IMR-90 (cell line): ENCODE measurements at places on chromosomes 3 and 15. TPM values are rescaled to one million over a fixed set of nuclear protein-coding genes. Genes with fewer than 3 reads are reported as not detected.

DNA sequence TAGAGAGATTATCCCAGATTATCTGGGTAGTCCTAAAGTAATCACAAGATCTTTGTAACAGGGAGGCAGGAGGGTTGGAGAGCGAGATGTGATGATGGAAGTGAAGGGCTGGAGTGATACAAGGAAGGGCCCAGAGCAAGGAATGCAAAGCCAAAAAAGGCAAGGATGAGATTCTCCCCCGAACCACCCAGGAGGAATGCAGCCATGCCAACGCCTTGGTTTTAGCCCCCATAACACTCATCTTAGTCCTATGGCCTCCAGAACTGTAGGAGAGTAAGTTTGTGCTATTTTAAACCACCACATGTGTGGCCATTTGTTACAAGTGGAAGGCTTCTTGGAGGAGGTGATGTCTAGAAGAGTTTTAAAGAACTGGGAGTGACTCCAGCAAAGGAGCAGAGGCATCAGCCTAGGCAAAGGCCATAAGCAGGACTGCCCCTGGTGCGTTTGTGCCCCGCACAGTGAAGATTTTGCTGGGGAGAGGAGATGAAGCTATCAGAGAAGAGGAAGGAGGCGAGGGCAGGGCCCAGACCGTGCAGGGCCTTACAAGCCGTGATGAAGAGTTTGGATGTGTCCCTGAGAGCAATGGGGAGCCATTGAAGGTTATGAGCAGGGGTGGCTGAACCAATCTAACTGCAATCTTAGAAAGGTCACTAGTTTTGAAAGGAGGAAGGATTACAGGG, 25.3 kb upstream of the CORO2B start:
- no peak for DNase-seq

DNA sequence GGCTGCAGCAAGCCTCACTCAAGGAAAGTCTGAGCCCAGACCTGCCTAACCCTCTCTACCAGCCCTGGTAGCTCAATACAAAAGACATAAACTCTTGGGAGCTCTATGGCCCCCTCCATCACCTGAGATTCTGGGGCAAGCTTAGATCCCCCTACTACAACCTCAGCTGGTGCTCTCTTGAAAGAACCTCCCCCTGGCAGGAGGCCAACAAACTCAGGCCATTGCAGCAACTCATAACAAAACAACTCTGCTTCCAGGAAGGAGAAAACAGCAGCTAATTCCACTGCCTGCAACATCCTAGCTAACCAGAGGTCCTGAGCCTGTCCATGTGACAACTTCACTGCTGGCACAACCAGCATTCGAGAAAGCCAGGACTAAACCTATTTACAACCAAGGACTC, 169.2 kb downstream of the ROBO1 start:
- DNase-seq: no peak

Gene TNNC1
- polyA plus RNA-seq: 4.0 and 4.6 TPM in 2 replicates

DNA sequence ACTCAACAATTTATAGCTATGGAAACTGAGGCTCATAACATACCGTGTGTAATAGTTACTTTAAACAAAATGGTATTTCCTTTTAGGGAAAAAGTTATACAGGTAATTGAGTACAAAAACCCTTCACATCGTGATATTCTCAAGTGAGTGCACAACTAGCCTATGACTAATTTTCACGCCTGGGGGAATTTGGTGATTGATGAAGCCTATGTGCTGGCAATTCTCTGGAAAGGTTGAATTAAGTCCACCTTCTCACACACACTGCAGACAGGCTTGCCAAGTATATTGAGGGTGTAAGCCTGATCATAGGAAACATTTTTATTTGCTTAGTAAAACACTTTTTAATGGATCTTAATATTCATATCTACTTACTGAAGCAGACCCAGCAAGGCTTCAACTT, 41.3 kb upstream of the ROBO2 start:
- DNase-seq: no peak

DNA sequence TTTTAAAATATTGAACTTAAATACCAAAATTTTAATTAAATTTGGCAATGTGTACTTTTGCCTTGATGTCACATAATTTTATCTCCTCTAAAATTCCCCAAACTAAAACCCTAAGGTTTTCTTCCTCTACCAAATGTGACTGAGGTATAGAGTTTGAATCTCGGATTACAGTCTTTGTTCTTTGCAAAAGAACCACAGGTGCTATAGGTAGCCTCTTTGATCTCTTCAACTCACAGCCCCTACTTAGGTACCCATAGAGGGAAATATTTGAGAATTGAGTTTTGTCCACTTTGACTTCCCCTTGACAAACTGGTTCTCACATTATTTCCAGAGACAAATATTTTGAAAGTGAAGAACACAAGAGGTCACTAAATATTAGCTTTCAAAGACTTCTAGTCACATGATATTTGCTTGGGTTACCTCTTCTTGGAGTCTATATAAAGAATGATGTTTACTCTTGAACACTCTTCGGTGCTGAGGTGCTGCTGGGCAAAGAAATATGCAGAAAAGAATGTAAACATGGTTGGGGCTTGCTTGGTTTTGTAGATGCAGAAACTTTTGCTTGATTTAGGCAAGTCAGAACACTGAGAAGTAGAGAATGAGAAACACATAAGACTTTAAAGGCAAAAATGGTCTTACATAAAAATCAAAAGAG, 120.8 kb upstream of the MCTP2 start:
- DNase-seq: no peak

DNA sequence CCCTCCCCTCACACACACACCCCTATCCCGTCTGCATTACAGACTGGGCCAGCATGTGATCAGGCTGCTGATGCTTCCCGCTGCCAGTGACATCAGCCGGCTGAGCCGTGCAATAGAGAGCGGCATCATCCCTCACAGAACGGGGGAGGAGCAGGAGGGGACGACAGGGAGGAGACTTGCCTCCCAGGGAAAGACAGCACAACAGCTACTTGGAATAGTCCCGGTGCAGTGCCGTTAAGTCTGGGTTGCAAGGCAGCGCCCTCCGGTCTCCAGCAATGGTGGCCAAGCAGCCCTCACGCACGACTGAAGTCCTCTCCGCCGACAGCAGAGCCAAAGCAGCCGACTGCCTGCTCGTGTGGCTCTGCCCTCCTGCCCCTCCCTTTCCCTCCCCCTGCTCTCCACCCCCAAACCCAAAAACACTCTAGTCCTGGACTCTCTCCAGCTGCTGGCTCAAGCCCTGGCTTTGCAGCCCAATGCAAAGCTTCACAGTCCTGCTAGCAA, 31.5 kb upstream of the RPS17 start:
- DNase-seq: peak; percentile 83

Gene CATSPER2
- polyA plus RNA-seq: 0.41 and 0.85 TPM in 2 replicates

Gene OR5AC2
- polyA plus RNA-seq: not detected in 2 replicates

DNA sequence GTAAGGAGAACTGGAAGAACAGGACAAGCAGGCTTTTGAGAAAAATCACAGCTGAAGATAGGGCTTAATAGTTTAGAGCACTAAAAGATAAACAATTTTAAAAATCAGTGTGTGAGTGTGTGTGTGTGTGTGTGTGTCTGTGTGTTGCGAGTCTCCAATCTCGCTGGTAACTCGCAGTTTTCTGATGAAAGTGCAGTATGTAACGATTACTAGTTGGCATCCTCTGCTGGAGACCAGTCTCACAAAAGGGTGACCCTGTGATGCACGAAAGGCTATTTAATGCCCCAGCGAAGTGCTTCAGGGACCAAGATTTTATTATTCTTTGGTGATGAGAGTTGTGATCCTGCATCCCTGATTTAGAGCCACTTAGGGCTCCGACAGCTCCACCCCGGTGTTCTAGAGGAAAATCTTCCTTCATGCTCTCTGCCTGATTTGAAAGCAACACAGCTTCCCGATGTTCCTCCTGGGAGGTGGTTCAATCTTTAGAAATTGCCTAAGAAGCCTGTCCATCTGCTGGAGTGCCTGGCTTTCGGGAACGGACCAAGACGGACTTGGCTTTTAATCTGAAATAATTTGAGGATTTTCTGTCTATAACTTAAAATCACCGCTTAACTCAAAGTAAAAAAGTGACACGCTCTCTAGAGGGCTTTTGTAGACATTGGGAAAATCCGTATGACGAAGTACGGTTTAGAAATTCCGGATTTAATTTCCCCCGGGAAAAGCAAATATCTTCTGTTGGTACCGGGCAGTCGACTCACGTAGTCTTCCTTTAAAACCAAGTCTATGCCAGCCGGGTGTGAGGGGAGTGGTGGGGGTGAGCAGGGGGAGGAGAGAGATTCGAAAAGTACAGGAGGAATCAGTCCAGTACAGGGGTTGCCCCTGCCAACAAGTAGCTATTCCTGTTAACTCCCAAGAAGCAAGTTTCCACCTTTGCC, 1.1 kb upstream of the ALCAM start:
- DNase-seq: peak; percentile 67

- no peak for DNase-seq
These were observed 59.9 kb upstream of the MCF2L2 start for GRCh38 chr3:183488343-183488742.

DNA sequence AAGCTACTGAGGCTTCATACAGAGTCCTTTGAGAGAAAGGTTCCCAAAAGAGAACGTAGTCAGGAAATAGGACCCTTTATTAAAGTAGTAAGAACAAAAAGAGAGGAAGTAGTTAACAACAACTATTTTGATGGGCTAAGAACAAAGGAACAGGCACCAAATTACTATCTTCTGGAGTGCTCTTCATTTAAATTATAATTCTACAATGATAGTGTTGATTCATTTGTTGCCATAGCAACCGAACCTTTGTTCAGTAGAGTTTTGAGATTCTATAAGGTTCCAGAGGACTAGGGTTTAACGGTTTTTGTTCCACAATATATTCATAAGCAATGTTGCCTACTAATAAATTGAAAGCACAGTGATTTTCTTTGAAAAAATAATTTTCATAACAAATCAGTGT, 78.8 kb downstream of the CMSS1 start:
- DNase-seq: no peak

Gene MESP1
- 0.10 and 0.13 TPM in 2 replicates for polyA plus RNA-seq

DNA sequence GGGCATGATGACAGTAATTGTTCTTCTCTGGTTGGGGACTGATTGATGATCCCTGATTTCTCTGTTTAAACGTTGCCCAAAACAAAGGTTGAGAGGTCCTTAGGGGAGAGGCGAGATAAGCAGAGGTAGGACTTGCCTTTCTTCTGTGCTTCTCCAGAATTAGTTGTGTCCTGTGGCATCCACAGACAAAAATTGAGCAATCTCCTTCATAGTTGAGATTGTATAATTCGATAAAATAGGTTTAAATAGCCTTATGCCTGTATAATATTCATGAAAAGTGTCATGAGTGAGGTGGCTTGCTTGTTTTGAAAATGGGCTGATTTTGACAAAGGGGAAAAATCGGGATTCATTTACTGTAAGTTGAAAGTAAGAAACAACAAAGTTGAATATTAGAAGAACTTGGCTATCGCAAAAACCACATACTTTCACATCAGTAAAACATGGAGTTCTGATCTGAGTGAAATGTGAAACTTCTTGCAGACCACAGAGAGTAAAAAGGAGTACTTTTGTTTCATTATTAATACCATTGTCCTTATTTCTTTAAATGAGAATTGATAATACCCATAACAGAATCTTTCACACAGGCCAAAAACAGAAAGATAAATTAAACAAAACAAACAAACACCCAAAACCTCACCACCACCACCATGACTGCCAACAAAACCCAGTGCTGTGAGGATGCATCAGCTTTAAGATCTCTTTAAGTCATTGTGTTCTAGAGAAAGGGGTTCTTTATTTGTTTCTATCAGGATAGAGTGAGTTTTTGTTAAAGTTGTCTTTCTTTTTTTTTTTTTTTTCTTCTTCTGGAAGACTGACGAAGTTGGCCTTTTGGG, 155.7 kb downstream of the LPP start:
- no peak for DNase-seq

Gene CD80
- polyA plus RNA-seq: not detected in 2 replicates

DNA sequence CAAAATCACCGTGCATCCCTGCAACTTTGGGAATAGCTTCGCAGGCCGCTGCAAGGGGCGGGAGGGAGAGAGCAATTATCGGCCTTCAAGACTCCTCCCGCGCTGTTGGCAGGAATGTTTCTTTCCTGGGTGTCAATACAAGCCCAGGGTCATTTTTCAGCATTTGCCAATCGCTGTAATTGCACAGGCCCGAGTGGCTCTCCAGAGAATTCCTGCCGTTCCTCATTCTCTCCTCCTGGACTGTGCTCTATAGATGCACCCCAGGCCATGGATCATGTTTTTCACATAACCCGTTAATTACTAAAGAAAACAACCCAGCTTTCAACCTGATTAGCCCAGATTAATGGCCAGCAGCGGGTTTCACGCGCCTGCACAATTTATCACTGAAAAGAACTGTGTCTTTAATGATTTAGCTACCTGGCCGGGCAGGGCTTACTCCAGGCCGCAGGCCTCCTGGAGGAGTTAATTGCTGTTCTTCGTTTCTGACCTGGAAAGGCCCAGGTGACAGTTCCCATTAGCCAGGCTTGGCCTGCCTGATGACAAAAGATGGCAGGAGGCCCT, 144.3 kb downstream of the OPA1 start:
- DNase-seq: no peak

DNA sequence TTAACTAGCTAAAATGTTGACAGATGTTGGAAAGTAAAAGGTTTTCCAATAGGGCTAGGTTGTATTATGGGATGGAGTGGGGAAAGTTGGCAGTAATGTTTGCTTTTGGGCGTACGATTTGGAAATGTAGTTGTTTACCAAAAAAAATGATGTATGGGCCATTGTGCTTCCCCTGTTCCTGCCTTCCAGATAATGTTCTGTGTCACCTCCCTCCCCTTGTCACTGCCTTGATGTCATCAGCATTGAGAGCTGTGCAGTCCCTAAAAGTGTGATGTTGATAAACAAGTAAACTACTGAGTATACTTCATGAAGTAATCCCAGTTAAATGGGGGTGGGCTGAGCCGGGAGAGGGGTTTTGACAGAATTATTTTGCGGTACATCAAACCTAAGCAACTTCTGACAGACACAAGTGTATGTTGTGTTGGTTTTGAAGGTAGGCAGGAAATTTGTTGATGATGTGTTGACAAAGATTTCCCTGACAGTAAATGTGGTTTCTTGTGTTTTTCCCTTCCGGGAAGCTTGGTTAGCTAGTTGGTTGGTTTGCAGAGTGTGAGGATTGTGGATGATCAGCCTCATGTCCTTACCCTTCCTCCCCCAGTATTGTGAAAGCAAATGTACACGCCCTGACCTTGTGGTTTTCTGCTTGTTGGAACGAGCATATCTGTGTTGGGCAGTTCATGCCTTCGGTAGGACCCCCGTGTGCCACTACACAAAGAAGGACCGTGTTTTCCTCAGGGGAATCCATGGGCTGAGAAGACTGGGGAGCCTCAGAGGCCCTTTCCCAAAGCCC, 87.3 kb downstream of the PGPEP1L start:
- DNase-seq: no peak
